ENCODE measurements at places on chromosomes 11 and 22. TPM values are rescaled to one million over a fixed set of nuclear protein-coding genes. Genes with fewer than 3 reads are reported as not detected.

GRCh38 chr11:64009710-64010109, 23.5 kb downstream of the OTUB1 start:
- no peak for DNase-seq

- no peak for DNase-seq
These were observed 6.6 kb upstream of the C22orf42 start for GRCh38 chr22:32165681-32166080.

- DNase-seq = no peak
These were observed 30.7 kb downstream of the WEE1 start for GRCh38 chr11:9604134-9604533.

DNA sequence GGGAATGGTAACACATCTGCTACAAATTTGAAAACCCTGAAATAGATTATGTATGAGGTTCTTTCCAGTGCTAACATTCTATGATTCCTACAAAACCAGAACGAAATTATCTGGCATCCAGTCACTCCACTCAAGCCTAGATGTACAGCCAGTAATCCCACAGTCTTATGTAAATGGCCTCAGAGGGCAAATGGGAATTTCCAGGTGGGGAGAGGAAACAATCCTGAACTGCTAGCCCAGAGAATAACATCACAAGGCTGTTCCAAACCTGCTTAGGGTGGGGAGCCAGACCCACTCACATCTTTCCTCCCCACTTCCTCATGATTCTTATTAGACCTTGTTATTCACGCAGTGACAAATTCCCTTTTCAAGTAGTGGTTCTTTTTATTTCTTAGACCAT, 3.5 kb downstream of the FIBIN start:
- no peak for DNase-seq

DNA sequence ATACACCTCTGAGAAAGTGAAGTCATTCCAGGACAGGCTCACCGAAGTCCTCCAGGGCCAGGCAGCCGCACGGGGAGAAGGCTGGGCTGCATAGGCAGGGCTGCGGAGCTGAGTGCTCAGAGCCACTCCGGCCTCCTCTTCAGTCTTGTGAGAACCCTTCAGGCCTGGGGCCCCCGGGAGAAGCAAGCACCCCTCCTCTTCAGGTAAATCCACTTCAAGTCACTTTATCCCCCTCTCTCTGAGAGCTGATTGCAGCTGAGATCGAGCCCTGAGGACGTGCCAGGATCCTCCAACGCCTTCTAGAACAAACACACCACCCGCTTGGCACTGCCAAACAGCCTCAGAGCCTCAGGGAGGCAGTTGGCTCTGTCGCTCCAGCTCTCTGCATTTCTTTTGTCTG, 1526.3 kb downstream of the BRD1 start:
- DNase-seq = no peak

DNA sequence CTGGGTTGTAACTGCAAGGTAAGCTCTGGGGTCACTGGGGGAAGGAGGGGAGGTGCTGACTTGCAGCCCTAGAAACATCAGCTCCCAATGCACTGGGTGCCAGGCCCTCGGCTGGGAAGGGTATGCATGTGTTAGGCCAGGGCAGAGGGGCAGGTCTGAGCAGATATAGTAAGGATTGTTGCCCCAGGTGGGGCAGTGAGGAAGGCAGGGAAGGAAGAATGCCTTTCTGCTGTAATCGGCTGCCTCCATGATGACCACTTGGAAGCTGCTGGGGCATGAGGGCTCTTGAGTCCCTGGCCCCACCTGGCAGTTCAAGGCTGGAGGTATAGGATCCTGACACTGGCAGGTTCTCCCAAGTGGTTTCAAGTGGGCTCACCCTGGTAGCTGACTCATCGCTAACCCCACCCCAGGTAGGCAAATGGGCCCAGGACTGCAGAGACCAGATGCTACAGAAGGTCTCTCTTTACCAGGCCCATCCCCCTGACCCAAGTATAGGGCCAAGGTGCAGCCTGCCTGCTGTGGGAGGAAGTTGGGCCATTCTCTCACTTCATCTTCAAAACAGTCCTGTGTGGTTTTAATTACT, 56.7 kb downstream of the TIMP3 start:
- no peak for DNase-seq

DNA sequence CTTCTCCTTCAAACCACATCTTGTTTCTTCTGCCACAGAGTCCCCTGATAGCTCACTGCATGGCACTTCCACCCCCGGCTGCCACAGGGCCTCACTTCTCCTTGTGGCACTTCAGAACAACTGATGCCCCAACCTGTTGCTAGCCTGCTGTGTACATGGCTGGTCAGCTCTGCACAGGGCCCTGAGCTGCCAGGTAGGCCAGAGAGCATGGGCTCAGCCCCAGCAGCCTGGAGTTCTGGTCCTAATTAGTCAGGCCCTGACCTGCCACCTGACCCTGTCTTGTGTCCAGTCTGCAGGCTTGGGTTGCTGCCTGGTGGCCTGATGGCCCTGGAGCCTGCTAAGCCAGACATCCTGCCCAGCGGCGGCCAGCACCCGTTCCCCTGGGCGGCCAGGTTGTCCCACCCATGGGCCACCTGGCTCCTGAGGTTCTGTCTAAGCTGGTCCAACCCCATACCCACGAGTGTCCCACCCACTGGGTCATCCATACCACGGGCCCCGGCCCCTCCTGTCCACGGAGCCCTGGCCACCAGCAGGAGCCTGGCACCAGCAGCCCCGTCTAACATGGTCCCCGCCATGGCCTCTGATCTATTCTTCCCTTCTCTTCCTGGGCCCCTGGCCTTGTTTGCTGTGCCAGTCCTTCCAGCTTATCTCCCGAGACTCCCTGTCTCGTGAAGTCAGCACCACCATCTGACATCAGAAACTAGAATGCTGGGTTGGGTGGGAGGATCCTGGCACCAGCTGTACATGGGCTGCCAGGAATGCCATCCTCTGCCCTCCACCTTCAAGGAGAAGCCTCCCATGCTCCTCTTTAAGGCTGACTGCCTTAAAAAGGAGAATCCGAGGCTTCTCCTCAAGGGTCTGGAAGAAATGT, 3.1 kb upstream of the CERK start:
- no peak for DNase-seq

GRCh38 chr22:43926349-43926710, 2.7 kb downstream of the PNPLA3 start:
- DNase-seq = no peak

- no peak for DNase-seq
These were observed 170.4 kb downstream of the MAML2 start for GRCh38 chr11:96172604-96173003.

DNA sequence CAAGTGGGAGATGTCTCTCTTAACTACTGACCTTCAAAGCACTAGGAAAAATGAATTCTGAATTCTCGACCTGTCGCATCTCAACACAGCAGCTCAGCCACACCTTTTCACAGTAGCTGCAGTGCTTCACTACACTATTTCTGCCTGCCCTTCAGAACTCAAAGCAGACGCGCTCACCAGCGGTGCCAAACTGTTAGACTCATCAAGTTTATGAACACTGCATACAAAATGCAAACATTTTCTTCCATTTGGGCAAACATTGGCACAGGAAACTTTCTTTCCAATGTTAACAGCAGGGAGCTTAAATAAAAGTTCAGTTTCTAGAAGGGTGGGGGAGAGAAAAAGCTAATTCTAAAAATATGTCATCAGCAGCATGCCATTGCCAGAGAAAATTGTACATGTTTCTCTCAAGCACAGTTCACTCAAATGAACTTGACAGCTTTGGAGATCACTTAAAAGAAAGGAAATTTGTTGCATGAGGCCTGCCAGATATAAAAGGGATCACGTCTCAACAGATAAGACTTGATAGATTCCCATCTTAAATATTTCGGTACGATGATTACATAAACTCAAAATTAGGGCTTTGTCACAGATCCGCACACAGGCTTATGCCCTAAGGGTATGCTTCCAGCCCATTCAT, 82.7 kb downstream of the CADM1 start:
- no peak for DNase-seq

- DNase-seq = no peak
These were observed 115.1 kb downstream of the MPPED1 start for GRCh38 chr22:43526946-43527345.

GRCh38 chr11:133497477-133498140, 34.7 kb downstream of the OPCML start:
- no peak for DNase-seq

GRCh38 chr22:25623310-25623734, 58.8 kb downstream of the GRK3 start:
- DNase-seq = no peak

DNA sequence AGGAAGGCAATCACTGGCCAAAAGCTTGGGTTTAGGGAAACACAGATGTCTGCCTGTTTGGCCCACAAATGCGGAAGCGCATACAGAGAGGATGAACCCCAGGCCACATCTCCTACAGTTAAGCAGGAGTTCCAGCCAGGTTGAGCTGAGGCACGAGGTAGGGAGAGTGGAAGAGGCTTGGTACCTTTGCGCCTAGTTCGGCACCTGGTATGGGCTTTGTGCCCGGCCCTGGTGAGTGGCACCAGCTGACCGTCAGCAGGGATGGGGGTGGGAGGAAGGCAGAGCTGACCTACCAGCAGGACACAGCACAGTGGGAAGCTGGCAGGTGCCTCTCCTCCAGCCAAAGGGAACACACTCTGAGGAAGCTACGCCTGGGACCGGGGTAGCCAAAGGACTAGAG, 57.6 kb downstream of the KCNC1 start:
- DNase-seq = no peak

DNA sequence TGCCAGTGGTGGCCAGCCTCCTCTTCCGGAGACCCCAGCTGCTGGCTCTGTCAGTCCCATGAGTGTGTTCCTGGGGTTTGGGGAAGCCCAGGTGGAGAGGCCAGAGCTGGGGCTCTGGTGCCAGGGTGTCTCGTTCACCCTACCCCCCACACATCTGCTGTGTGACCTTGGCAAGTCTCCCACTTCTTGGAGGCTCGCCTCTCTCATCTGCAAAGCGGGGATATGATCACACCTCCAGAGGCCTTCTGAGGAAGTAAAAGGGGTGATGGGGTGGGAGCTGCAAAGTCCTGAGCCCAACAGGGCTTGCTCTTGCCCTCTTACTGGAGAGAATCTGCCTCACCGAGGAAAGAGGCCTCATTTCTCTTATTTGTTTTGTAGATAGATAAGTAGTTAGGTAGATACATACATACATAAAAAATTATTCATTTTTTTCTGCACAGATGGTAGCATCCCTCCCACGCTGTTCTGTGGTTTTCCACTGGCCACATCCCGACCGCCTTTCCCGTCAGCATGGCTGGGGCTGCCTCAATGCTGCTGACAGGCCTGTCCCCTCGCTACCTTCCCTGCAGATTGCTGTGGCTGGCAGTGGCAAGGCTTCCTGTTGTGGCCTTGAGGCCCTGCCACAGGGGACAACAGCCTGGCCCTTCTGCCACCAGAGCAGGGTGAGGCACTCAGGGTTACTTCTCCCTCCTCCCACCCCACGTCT, 23.9 kb downstream of the MYO7A start:
- peak; percentile 58 for DNase-seq

- DNase-seq = no peak
These were observed 20.3 kb upstream of the YPEL1 start for GRCh38 chr22:21755851-21756284.

DNA sequence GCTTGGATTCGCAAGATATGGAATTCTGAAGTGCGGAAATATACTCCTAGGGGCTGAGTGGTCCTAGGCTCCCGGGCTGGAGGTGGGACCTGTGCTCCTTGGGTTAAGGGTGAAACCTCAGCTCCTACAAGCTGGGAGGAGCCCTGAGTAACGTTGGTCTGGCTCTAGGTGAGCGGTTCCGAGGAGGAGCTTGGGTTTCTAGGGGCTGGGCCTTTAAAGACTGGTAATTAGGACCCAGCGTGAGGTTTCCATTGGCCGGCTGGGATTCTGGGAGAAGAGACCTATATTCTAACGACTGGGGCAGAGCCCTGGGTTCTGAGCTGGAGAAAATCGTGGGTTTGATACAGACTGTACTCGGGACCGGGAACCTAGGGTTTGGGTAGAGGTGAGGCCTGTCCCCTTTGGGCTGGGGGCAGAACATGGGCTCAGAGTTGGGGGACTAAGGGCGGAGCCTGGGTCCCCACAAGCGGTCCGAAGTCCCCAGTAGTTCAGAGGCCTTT, 882 bp upstream of the MAP4K2 start:
- no peak for DNase-seq

- DNase-seq = no peak
These were observed 28.2 kb downstream of the ST3GAL4 start for GRCh38 chr11:126383339-126384335.

GRCh38 chr11:127334466-127334865, 333.9 kb upstream of the KIRREL3 start:
- no peak for DNase-seq

- DNase-seq = no peak
These were observed 74.4 kb downstream of the NCAPD3 start for GRCh38 chr11:134149371-134149770.

DNA sequence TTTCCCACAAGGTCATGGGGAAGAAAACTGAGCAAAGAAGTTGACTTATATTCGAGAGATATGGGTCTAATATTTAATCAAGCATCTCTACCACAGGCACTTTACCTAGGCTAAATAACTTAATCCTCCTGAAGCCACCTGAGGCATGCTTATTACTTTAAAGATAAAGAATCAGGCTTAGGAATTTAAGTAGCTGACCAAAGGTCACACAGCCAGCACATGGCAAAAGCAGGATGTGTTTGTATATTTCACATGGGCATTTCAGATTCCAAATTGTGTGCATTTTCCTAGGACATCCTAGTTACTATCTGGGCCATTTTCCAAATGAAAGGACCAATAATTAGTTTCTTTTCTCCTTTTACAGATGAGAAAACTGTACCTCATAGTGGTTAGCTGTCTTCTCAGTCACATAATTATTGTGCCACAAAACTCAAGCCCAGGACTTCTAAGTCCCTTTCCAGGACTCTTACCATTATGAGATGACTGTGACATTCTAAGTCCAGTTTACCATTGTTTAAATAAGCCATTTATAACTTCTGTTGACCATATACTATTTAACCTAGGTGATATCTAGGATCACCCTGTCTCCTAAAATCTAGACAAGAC, 112.1 kb upstream of the ZC3H12C start:
- no peak for DNase-seq

DNA sequence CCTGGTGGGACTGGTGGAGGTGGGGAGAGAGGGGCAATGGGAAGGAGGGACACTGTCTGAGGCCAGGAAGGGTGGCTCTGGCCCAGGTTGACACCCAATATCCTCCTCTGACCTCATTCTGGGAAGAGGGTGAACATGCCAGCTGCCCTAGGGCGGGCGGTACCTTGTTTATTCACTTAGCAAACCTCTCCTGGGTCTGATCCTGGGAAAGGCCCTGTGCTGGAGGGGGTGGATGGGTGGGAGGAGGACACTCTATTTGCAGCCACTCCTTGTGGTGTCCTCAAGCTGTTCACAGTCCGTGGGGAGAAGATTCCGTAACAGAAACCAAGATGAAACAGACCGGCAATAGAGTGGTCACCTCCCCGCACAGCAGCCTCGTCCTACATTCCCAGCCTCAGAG, 49.7 kb upstream of the EIF3D start:
- DNase-seq = no peak

Gene KCNK4
- not detected for total RNA-seq

Gene AIFM3
- total RNA-seq = 0.55 TPM

Gene PAX6
- not detected for total RNA-seq

Gene MEI1
- 79.6 TPM for total RNA-seq

Gene CBLIF
- not detected for total RNA-seq

Gene LRRN4CL
- total RNA-seq = 0.12 TPM

Gene VSIG2
- 0.87 TPM for total RNA-seq

Gene LUZP2
- not detected for total RNA-seq

Gene P2RY6
- 0.87 TPM for total RNA-seq

Gene YPEL1
- 9.8 TPM for total RNA-seq

Gene SCGB1A1
- not detected for total RNA-seq

Gene SCN2B
- not detected for total RNA-seq

Gene RASSF7
- total RNA-seq = 55.2 TPM

Gene TMEM109
- total RNA-seq = 68.0 TPM

Gene IGF2
- total RNA-seq = not detected

Gene GALNT18
- total RNA-seq = not detected

All from CD4-positive, alpha-beta memory T cell (primary cell).